ENCODE measurements at places on chromosomes 5 and 9.

- DNase-seq, result no peak
These were observed 89.5 kb downstream of the MAT2B start for GRCh38 chr5:163594951-163595350.

- DNase-seq, result no peak
These were observed 4.4 kb upstream of the C9orf153 start for GRCh38 chr9:86263876-86264275.

- DNase-seq, result no peak
These were observed 84.7 kb downstream of the BASP1 start for GRCh38 chr5:17302106-17302505.

GRCh38 chr5:439636-440035 is 3.3 kb upstream of the EXOC3 start:
- DNase-seq, result no peak

- DNase-seq, result no peak
These were observed 58.1 kb downstream of the ICE1 start for GRCh38 chr5:5480481-5481111.

DNA sequence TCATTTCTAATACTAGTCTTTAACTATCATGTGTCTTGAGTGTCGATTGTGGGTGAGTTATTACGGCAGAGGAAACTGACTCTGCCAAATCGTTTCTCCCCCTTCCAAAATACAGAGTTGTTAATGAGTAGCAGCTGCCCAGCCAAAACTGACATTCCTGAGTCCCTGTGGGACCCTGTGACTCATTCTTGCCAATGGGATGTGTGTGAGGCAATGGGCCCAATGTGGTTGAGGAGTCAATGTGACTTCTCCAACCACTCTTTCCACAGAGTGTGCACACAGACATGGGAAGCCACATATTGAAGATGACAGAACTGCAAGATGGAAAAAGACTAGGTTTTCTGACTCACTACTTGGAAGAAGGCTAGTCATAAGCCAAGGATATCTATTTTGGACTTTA is 434.7 kb downstream of the DTWD2 start:
- no peak for DNase-seq
